AML-193 (cell line): ENCODE measurements at places on chromosomes 2 and 18.
A peak's percentile ranks its signal among the peaks of the same experiment; 100 is the strongest.

- peak; percentile 29 for DNase-seq
Observed at GRCh38 chr2:108215794-108216211, 24.0 kb upstream of the SULT1C3 start.

DNA sequence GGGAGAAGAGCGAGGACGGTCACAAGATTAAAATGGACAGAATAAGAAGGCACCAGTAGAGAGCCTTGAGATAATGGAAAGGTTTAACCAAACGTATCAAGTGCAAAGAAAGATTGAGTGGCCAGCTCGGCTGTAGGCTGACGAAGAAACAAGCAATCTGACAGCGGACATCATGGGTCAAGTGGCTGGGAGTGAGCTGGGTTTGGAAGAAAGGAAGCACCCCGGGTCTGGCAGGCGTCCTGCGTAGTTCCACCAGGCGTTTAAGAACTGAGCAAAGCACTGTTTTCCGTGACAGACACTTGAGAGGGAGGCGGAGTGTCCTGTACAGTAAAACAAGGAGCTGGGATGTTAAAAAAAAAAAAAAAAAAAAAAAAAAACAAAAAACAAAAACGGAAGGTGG is 27.1 kb downstream of the DAPL1 start:
- DNase-seq: no peak

GRCh38 chr2:213021971-213022899 is 129.2 kb downstream of the IKZF2 start:
- DNase-seq: no peak

- no peak for DNase-seq
Observed at GRCh38 chr2:217959723-217960122, 43.1 kb downstream of the TNS1 start.

DNA sequence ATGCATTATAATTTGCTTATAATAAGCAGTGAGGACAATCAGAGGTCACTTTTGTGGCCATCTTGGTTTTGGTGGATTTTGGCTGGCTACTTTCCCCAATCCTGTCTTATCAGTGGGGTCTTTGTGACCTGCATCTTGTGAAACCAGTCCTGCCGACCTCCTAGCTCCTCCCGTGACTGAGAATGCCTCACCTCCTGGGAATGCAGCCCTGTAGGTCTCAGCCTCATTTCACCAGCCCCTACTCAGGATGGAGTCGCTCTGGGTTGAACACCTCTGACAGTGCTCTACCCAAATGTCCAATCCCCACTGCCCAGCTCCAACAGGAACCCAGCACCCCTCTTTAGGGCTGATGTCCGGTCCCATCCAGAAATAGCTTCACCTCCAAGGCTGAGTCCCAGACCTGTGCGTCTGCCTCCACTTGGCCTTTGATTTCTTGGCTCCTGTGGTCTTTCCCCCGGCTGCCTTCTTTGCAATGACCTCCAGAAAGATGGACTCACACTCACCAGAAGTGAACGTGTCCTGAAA is 31.3 kb upstream of the PXDN start:
- DNase-seq: no peak

GRCh38 chr2:73418343-73418742 is 32.7 kb downstream of the ALMS1 start:
- DNase-seq: no peak

- DNase-seq: no peak
Observed at GRCh38 chr18:66993492-66993891, 389.6 kb upstream of the CDH19 start.

- no peak for DNase-seq
Observed at GRCh38 chr2:133952420-133952819, 301.5 kb upstream of the MGAT5 start.

GRCh38 chr2:26273501-26273900 is 28.8 kb downstream of the HADHB start:
- DNase-seq: no peak

DNA sequence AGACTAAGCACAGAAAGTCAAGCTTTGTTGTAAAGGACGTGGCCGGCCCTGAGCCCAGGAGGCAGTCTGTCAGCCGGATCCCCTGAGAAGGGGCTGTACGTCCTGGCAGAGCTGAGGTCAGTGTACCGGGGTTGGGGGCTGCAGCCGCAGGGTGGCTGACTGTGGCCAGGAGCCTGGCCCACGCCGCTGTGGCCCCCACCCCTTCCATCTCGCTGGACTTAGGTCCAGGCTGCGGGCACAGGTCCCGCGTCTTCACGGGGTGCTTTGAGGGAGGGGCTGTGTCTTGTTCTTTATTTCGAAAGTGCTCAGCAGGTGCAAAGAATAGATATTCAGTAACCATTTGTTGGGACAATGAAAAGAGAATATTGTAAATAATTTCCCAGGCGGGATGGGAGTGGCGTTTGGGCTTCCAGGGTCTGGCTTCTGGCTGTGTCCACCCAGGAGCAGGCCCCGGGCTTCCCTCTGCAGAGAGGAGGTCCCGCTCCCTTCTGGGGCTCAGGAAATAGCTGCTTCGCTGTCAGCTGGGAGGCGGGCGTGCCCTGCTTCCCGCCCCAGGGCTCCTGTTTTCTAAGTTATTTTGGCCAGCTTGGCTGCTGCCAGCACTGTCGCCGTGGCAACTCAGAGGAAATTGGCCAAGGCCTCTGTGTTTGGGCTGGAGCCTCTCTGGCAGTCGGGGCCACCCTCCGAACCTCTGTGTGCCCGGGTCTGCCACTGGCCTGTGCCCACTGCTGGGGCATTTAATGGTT is 7.4 kb downstream of the NFATC1 start:
- DNase-seq: peak; percentile 57

DNA sequence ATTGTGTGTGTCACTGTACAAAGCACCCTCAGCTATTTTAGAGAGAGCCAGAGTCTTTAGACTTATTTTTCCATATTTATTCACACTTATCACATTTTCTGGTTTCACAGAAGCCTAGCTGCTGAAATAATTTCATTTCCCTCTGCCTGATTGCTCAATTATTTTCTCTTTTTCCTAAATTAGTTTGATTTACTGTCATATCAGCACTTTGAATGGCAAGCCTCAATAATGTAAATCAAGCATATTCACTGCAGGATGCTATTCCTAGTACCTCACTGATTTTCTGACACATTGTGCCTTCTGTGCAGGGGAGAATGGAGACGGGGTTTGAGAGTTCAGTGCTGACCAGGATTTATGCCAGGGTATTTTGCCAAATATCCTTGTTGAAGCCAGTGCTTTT is 48.3 kb downstream of the CPS1 start:
- no peak for DNase-seq

DNA sequence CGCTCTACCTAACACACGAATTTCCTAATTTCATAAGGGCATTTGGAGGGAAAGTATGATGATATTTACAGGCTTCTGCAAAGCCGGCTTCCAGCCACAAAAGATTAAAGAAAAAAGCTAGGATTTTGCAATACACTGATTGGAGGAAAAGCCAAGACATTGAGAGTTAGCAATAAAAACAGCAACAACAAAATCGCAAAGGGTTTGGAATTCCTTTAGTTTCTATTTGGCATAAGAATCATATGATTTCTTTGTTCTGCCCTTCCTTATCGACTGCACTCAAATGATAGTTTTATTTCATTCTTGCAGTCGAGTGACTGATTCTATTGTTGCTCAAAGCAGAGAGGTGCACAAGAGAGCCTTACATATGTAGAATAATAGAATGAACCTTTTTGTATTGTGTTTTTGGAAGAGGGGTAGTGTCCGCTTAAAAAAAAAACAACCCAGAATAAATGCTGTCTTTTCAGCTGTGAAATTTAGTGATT is 3.9 kb upstream of the ZNF532 start:
- no peak for DNase-seq

DNA sequence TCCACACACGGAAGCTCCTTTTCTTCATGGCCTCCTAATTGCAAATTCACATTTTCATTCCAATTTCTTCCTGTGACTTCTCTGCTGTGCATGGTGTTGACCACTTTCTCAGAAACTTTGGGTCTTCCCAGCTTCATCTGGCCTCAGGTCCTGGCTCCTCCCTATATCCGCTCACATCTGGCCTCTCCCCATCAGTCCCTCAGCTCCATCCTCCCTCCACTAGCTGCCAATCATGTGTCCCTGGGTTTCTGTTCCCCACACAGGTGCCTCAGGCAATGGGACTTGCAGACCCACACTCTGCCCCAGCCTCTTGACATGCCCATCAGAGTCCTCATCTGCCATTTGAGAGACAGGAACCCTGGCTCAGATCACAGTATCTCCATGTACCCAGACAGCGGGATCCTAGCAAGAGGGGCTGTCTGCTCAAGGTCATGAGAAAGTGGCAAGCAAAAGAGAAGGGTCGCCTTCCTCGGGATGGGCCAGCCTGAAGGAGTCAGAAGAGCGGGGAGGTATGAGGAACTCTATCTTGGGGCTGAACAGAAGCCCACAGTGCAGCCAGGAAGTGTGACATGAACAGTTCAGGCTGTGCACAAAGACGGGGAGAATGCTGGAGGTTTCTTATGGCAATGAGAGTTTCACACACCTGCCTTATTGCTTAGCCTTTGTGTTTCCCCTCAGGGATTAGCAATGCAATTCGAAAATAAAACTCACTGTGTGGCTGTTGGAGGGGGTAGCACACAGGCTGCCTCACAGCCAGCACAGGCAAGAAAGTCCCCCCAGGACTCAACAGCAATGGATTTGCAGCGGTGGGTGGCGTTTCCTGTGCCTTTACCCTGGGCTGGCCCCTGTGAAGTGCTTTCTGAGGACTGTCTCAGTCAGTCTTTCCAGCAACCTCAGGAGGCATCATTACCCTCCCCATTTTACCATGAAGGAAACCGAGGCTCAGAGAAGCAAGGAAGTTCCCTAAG is 69.5 kb downstream of the COPS8 start:
- DNase-seq: no peak

DNA sequence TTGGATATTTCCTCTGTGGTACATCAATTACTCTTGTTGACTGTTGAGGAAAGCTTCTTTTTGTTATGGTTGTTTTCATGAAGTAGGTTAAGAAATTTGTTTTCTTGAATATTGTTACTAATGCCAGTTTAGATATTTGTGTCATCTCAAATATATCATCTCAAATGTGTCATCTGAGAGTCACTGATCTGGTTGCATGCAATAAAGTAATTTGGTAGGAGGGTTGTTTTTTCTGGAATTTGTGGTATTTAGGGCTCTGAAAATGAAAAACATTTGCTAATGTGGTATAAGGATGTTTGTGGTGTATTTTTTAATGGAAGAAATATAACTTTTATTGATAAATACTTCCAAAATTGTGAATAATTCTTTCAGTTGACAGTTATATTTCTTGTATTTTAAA is 117.7 kb downstream of the GREB1L start:
- DNase-seq: no peak

- no peak for DNase-seq
Observed at GRCh38 chr2:241859436-241860183, 916 bp upstream of the PDCD1 start.

- no peak for DNase-seq
Observed at GRCh38 chr2:121555008-121555407, 24.3 kb downstream of the RNU4ATAC start.

DNA sequence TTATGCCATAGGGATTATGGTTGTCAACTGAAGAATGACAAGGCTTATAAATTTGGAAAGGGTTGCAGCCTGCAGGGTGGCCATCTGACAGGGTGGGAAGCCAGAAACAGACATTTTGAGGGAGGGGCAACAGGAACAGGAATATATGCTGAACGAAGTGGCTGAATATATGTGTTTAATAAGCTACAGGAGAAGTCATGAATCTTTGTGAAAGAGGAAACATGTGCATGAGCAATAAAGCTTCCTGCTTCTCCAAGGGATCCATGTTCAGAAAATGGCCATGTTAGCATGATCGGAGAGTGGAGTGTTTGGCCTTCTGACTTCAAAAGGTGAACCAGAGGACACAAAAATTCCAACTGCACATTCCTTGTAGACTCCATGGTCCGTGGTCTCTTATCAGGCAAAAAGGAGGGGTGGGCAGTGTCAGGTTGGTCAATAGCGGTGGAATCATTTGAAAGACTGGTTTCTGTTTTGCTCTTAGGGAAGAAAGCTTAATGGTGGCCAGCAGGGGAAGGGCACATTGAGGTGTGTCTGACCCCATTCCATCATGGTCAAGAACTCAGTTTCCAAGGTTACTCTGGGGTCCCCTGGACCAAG is 144.1 kb downstream of the SOCS6 start:
- no peak for DNase-seq

DNA sequence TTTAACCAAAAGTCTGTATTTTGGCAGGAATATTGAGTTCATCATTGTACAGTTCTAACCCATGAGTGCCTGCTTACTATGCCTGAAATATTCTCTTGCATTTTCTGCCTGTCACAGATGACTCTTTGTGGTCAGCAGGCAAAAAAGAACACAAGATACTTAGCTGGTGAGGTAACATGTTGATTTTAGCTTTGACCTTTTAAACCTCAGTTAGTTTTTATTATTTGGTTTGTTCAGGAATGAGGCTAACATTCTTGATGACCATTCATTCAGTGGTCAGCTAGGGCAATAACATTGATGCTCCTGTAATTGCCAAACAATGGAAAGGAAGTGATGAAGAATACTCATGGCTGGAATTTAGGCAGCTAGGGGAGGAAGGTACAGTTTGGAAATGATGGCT is 491.2 kb downstream of the PIK3C3 start:
- no peak for DNase-seq

GRCh38 chr18:30748541-30748940 is 294.0 kb downstream of the DSC3 start:
- DNase-seq: peak; percentile 16

DNA sequence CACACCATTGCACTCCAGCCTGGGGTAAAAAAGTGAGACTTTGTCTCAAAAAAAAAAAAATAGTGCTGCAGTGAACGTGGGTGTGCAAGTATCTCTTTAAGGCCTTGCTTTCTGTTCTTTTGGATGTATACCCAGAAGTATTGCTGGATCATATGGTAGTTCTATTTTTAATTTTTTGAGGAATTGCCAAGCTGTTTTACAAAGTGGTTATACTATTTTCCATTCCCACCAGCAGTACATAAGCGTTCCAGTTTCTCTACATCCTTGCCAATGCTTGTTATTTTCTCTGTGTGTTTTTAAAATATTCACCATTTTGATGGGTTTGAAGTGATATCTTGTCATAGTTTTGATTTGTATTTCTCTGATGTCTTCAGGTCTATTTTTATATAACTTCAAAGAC is 13.1 kb downstream of the ARMC9 start:
- no peak for DNase-seq

- peak; percentile 62 for DNase-seq
Observed at GRCh38 chr18:12606592-12607315, 51.2 kb downstream of the SPIRE1 start.

GRCh38 chr18:77160515-77160914 is 27.9 kb upstream of the MBP start:
- DNase-seq: peak; percentile 67

DNA sequence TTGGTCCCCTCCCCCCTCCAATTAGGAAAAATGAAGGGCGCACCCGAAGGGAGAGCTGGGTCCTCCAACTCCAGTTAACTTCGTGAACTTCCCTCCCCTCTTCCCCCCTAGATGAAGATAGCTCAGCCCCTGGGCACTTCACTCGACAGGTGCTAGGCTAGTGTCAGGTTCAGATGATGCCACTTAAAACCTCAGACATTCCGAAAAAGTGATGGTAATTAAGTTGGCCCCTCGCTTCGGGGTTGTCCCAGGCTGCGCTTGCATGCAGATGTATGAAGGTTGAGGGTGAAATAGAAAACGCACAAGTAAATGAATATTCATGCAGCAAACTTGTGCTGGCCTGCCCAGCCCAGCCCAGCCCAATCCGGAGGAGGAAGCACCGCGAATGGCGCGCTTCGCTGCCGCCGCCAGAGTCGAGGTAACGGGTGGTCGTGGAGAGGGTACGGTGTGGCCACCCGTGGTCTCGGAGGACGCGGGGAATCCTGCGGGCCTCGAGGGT is 3.0 kb upstream of the GBX2 start:
- DNase-seq: no peak

GRCh38 chr2:234374150-234374508 is 122.8 kb downstream of the ARL4C start:
- DNase-seq: no peak

GRCh38 chr2:189022492-189022891 is 48.3 kb downstream of the COL3A1 start:
- DNase-seq: no peak
